CD4-positive, alpha-beta memory T cell (primary cell): ENCODE measurements at places on chromosomes 7 and 10.
A peak's percentile ranks its signal among the peaks of the same experiment; 100 is the strongest.

DNA sequence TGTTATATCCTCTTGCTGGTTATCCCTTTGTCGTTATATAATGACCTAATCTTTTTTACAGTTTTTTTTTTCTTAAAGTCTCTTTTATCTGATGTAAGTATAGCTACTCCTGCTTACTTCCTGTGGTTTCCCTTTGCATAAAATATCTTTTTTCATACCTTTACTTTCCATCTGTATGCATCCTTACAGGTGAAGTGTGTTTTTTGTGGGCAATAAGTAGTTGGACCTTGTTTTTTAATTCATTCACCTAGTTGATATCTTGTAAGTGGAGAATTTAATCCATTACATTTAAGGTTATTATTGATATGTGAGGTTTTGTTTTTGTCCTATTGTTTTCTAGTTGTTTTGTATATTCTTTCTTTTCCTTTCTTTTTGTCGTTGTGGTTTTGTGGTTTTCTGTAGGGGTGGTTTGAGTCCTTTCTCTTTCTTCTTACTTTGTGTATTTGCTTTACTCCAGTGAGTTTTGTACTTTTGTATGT is 168.6 kb downstream of the MLLT10 start:
- peak; percentile 73 for DNase-seq

GRCh38 chr10:103839519-103839871 is 15.9 kb downstream of the SH3PXD2A start:
- no peak for DNase-seq

- DNase-seq: no peak
These were observed 52.1 kb downstream of the TRRAP start for GRCh38 chr7:98930464-98930863.

GRCh38 chr10:36236931-36237330 is 594.8 kb upstream of the FZD8 start:
- DNase-seq: no peak

GRCh38 chr7:100694098-100694745 is at the start of gene GIGYF1:
Gene GIGYF1, minus strand, starts transcription at chr7:100694250. Its CDS starts 6,012 bp downstream, at chr7:100688238.
- peak; percentile 64 for DNase-seq

DNA sequence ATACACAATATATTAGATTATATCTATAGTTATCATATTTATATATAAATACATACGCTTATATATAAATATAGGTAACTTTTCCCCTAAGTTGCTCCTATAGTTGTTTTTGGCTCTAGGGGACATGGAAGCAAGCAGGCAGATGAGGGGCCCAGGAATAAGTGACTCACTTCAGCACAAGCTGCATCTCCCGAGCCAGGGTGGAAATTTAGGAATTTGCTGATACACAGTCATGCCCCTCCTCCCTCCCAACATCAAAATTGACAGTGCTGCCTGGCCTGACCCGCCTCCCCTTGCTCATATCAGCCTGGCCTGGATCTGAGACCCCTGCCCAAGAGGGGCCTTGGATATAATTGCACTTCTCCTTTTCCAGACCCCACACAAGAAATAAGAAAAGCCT is 33.8 kb downstream of the MKI67 start:
- DNase-seq: no peak

DNA sequence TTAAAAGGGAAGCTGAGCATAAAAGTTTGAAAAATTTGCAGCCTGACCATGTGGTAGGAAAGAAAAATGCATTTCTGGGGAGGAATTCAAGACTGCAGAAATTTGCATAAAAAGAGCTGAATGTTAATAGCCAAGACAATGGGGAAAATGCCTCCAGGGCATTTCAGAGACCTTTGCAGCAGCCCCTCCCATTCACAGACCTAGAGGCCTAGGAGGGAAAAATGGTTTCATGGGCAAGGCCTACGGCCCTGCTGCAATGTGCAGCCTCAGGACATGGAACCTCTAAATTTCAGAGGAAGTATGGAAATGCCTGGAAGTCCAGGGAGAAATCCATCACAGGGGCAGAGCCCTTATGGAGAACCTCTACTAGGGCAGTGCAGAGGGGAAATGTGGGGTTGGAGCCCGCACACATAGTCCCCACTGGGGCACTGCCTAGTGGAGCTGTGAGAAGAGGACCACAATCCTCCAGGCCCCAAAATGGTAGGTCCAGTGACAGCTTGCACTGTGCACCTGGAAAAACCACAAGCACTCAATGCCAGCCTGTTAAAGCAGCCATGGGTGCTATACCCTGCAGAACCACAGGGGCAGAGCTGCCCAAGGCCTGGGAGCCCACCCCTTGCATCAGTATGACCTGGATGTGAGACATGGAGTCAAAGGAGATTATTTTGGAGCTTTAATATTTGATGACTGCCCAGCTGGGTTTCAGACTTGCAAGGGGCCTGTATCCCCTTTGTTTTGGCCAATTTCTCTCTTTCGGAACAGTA is 243.8 kb downstream of the DNAJB9 start:
- DNase-seq: no peak

- no peak for DNase-seq
These were observed 1073.6 kb downstream of the SORCS3 start for GRCh38 chr10:105714728-105715127.

GRCh38 chr7:46449743-46450142 is 528.7 kb upstream of the IGFBP3 start:
- DNase-seq: no peak

- DNase-seq: no peak
These were observed 48.9 kb downstream of the LRGUK start for GRCh38 chr7:134176037-134176350.

GRCh38 chr10:86027346-86027745 is 339.2 kb downstream of the GRID1 start:
- DNase-seq: no peak

- DNase-seq: no peak
These were observed 285.6 kb downstream of the HGF start for GRCh38 chr7:81484261-81484660.

GRCh38 chr7:17030559-17030958 is 148.8 kb upstream of the AGR3 start:
- no peak for DNase-seq
